Stimulated activated CD4-positive, alpha-beta T cell treated with anti-CD3 and anti-CD28 coated beads, Interleukin-1b, Interleukin-23, amount 100 ng/mL, for 1 hour (primary cell): ENCODE measurements at places on chromosomes 5 and 9.

- no peak for DNase-seq
These were observed 23.9 kb downstream of the RNF130 start for GRCh38 chr5:180047667-180048066.

GRCh38 chr5:157388111-157388710 is 71.8 kb upstream of the NIPAL4 start:
- DNase-seq = no peak

DNA sequence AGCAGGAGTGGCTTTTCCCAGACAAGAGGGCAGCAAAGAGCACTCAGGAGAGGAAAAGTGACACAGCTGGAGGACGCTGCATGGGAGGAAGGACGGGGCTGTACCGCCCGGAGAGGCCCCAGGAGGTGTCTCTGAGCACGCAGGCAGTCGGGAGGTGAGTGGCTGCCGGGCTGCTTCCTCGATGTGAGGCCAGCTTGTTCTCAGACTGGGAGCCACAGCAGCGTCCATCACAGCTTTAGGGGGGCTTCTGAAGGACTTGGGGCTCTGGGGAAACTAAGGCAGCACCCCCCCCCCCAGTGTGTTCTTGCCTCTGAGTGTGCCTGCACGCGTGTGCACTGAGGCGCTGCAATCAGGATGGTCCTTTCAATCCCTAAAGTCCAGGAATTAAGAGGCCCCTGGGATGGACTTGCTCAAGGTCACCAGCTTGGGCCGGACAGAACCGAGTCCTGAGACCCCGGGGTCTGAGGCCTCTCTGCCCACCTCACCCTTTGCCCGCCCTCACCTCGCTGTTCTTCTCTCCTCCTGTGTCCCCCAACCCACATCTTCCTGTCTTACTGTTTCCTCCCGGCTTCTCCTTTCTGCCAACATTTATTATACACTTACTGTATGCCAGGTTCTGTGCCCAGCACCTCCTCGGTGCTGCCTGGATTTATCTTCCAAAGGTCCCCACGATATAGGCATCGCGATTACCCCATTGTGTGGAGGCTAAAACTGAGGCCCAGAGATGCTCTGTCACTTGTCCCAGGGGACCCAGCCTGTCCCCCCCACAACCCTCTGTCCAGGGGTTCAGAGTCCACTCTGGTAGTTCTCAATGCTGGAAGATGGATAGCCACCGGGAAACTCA is 32.9 kb downstream of the FAM163B start:
- no peak for DNase-seq

- DNase-seq = no peak
These were observed 154.4 kb upstream of the ZNF462 start for GRCh38 chr9:106708475-106709146.

- DNase-seq = no peak
These were observed 255.5 kb downstream of the TRIM32 start for GRCh38 chr9:116942593-116943061.

DNA sequence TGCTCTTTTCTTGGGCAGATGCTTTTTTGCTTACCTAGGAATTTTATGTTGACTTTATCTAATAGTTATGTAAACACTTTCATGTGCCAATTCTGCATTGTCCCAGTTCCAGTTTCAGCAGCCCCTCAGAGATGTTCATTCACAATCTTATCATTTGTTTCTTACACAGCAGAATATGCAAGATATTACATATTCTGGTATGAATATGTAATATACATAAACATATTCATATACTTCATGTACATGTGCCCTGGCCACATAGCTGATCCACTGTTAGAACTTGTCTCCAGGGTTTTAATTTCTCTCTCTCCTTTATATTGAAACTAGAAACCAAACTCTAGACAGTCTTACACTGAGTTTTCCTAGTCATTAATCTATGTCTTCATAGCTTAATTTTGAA is 90.2 kb upstream of the PARP8 start:
- no peak for DNase-seq

GRCh38 chr5:176943816-176944215 is 44.7 kb upstream of the HK3 start:
- DNase-seq = no peak

DNA sequence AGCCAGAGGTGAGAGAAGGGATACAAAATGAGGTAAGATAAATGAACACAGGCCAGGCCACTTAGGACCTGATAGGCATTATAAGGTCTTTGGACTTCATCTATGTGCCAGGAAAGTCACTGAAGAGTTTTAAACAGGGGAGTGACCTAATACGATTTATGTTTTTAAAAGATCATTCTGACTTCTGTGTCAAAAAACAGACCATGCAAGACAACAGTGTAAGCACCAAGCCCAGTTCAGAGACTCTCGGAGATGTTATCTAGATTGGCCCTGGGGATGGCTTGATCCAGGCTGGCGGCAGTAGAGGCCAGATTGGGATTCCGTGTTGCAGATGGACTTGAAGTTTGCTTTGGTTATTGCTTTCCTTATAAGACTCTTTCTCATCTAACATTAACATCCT is 43.0 kb upstream of the DPYSL3 start:
- no peak for DNase-seq

GRCh38 chr5:122408592-122409224 is 96.7 kb downstream of the SNCAIP start:
- no peak for DNase-seq

GRCh38 chr5:128224336-128224735 is 140.8 kb downstream of the SLC12A2 start:
- no peak for DNase-seq

DNA sequence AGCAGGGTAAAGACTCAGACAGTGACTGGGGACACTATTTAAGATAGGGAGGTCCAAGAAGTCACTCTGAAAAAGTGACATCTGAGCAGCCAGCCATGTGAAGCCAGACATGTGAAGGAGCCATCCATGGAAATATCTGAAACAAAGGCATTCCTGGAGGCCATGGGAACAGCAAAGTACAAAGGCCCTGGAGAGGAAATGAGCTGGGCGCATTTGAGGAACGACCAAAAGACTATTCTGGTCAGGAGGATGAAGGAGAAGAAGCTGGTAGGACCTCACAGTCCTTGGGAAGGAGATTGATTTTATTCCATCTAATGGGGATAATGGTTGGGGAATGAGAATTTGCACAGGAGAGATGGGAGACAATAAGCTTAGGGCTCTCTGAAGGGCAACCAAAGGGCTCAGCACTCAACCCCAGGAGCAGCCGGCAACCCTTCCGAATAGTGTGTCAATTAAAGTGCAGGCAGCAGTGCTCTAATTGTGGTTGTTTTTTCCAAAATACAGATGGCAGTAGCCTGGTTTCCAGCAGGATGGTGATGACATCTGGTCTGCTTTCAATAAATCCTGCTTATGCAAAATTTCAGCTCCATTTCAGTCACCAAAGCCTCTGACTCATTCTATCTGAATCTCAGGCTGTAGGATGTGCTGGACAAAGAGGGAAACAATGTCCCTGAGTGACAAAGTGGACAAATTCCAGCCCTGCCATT is 26.7 kb downstream of the FOXI1 start:
- DNase-seq = no peak

- no peak for DNase-seq
These were observed 135.3 kb upstream of the DPYSL3 start for GRCh38 chr5:147645197-147645596.

GRCh38 chr9:95368377-95369160 is 51.1 kb upstream of the FANCC start:
- no peak for DNase-seq

GRCh38 chr5:149999866-150000255 is 593 bp downstream of the TIGD6 start:
- no peak for DNase-seq

- no peak for DNase-seq
These were observed 89.5 kb downstream of the ADAMTS2 start for GRCh38 chr5:179255527-179256327.

- DNase-seq = peak; percentile 0
These were observed 561 bp downstream of the SEC61B start for GRCh38 chr9:99222416-99223270.

GRCh38 chr9:105157171-105157583 is 87.3 kb upstream of the SLC44A1 start:
- no peak for DNase-seq

- no peak for DNase-seq
These were observed 88.6 kb downstream of the ANKRD31 start for GRCh38 chr5:75148051-75148450.

GRCh38 chr5:116785106-116785505 is 210.5 kb upstream of the SEMA6A start:
- no peak for DNase-seq

- no peak for DNase-seq
These were observed 313.4 kb upstream of the SLC30A5 start for GRCh38 chr5:68780299-68780955.

DNA sequence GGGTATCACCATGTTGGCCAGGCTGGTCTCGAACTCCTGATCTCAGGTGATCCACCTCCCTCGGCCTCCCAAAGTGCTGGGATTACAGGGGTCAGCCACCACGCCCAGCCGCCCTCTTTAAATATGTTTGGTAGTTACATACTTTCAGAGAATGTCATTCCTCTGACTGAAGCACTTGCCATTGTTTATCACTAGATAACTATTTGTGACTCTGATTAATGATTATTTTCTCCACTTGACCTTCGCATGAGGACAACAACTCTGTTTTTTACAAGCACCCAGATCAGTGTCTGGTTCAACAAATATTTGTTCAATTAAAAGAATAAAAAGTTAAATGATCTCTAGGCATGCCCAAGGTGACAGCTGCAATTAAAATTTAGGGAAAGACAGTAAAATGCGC is 56.2 kb downstream of the CLINT1 start:
- DNase-seq = no peak

DNA sequence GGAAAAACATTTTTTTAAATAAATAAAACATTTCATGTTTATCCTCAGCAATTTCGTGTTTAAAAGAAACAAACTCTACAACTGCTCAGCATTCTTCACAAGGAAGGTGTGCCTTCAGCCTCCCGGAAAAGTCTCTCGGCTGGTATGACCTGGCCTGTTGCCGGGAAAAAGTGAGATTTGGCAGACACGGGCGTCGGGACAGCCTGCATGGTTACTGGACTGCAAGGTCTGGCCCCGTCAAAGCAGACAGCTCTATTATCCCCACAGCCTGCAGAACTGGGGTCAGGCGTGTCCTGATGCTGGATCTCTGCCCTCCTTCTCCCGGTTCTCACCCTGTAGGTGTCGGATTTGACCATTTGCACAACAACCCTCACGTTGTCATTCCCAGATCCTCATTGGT is 120.3 kb upstream of the SPATA31C2 start:
- DNase-seq = no peak

DNA sequence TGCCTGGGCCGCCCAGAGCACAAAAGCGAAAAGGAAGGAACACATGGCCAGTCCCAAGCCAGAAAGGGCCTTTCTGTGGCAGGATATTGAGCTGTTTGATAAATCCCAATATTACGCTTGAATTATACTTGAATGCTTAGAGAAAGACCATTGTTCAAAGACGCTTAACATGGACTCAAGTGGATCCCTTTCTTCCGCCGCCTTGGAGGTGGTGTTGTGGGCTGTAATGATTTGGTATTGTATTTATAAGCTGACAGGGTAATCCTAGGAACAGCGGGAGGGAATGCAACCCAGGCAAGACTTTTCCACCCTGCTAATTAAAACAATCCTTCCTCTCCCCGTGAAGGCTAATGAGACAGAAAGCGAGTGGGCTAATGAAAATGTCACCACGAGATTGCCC is 24.9 kb downstream of the CFAP77 start:
- DNase-seq = no peak

DNA sequence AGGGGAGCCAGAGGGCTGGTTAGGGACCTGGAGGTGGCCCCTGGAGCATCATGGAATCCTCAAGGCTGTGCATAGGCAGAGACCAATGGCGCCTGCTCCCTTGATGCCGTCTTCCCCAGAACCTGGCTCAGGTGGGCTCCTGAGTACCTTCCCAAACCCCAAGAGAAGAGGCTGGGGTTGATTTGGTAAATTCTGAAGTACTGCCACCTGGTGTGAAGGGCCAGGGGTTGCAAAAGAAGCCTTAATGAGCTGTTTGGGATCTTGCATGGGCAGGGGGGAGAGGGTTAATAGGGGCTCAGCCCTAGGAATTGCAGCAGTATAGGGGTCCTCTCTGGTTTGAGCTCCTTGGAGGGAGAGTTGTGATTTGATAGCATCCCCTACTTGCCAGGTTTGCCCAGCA is 52.1 kb downstream of the CYSTM1 start:
- no peak for DNase-seq

DNA sequence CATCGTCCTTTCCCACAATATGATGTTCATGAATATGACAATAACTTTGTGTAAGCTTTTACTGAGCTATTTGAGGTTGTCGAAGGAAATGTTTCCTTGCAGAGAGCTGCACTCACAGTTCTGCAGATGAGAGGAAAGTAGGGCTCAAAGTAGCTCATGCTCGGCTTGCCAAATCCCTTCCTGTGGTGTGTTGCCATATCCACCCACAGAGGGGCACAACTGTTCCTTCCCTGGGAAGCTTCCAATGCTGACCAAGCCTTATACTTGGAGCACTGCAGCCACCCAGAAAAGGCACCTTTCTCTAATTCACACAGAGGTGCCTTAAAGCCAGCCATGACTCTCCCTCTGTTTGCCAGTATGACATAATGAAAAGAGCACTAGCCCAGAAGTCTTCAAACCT is 390.3 kb downstream of the CAAP1 start:
- DNase-seq = no peak

DNA sequence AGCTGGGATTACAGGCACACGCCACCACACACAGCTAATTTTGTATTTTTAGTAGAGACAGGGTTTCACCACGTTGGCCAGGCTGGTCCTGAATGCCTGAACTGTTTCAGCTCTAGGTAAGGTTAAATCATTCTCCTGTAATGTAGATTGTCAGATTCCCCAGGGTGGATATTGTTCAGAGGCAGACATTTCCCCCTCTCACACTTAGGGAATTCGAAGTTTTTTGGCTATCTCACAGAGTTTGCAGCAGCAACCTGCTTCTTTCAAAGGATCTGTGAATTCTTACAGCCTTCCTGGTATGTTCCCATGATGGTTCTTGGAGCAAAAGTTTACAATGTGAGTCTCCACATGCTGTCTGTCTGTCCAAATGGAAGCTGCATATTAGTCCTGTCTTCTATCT is 15.6 kb upstream of the DIRAS2 start:
- no peak for DNase-seq

- no peak for DNase-seq
These were observed 46.1 kb upstream of the NEURL1B start for GRCh38 chr5:172594867-172595466.

- no peak for DNase-seq
These were observed 22.1 kb upstream of the KIF2A start for GRCh38 chr5:62283861-62284260.

DNA sequence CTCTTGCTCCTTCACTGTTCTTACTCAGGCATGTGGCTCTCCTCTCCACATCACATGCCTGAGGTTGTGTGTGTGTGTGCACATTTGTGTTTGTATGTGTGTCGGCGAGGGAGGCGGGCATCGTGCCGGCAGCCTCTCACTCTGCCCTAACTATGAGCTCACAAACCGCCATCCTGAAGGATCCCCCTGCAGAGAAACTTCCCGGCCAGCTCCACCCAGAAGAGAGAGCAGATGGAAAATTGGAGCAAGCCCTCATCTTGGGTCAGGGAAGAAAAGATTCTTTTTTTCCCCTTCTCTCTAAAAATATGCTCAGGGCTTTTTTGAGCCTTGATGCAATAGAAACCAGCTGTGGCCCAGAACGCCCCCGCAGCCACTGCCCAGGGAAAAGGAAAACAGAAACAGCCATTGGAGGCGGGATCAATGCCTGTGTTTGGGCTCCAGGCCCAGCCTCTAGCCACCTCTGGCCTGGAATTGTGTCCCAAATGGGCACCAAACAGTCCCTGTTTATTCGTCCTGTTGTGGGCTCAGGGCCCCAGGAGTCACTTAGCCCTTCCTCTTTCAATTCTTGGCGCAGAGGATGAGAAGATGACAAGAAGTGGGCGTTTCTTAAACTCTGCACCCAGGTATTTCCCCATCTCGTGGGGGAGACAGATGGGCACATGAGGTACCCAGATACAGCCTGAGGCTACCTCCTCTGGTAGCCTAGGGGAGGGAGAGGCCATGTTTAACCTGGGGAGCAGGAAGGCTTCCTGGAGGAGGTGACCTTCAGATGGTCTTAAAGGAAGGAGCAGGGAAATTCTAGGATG is 151.5 kb downstream of the RGS3 start:
- DNase-seq = no peak
